ENCODE measurements at places on chromosomes 6 and 20.

DNA sequence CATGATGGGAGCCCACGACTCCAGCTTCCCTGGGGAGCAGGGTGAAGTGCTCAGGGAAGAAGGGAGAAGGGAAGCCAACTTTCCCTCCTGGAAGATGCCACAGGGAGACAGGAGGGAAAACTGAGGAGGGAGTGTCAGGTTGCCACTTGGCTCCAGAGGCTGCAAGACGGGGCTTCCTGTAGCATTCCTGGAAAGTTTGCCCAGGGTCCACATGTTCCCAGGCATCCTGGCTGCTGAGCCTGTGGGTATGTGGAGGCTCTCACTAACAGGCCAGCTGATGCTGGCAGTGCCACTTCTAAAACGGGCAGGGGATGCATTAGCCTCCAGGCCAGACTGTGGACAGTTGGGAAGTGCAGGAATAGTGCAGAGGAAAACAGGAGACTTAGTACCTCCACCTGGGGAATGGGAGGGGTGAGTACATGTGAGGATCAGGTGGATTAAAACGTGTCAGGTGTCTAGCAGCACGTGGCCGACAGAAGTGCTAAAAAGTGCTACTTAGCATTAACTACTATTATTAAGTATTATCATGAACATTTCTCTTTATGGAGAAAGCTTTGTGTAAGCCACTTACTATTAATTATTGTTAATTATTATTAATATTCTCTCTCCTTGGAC, 33.2 kb downstream of the BANF2 start:
- DNase-seq, result no peak

GRCh38 chr6:131597446-131597845, 24.4 kb downstream of the ARG1 start:
- no peak for DNase-seq

DNA sequence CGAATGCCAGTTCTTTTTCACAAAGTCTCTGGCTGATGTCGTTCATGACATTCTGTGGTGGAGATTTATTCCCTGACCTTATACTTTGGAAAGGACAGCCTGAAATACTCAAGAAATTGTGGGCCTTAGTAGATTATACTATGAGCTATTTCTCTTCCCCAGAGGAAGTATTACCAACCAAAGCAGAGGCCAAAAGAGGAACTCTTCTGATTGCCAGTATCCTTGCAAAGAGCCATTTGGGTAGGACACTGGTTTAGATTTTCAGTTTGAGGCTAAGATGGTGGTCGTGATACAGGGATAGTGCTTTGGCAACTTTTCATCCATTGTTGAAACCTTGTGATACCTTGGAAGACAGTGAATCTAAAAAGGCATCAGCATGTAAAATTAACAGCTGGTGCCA, 327.3 kb downstream of the HACE1 start:
- no peak for DNase-seq

GRCh38 chr6:160972111-160972510, 19.5 kb upstream of the MAP3K4 start:
- no peak for DNase-seq

DNA sequence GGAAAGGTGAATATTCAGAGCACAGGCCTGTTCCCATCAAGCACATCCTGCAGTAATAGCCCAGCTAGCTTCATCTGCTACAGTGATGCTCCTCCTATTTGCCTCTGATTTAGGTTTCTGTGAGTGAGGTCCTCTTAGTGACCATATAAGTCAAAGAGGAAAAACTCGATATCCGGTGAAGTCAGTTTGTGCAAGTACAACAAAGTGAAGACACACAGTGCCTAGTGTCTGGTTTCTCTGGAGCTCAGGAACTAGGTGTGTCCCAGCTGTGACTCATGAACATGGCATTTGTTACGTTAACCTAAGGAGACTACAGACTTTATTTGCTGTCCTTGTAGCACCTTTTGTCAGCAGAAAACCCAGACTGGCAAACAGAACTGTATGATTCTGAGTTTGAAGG, 33.9 kb downstream of the EDN1 start:
- DNase-seq, result no peak

DNA sequence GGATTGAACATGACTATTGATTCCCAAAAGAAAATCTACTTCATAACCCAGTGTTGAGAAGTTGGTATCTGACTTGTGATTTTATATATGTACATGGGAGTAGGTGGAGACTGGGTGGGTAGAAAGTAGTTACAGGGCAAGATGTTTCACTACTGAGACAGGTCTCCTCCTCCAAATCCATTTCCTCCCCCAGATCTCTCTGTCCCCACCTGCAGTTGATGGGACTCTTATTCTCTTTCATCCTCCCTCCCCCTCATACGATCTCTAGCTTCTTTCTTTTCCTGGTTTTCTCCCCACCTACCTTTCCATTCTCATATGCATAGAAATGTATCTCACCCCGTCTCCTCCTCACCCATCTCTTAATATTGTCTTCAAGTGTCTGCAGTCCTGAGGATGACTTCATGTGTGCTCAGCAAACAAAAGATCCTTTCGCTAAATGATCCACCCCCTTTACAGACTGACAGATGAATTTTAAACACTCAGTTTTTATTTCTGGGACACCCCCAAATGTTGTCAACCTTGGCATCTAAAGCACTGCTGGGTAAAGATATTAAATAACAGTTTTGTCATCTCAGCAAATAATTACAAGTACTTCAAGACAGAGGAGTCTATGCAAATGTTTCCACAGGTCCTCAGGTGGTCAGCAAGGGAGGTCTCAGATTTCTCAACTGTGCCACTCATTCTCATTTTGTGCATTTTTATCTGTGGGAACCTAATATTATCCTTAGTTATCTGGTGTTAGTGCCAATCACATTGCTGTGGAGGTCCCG, 18.7 kb upstream of the HECA start:
- DNase-seq, result no peak

- no peak for DNase-seq
These were observed 102.2 kb upstream of the SASH1 start for GRCh38 chr6:148240461-148240840.

GRCh38 chr6:14037402-14038277, 79.9 kb upstream of the CD83 start:
- no peak for DNase-seq

DNA sequence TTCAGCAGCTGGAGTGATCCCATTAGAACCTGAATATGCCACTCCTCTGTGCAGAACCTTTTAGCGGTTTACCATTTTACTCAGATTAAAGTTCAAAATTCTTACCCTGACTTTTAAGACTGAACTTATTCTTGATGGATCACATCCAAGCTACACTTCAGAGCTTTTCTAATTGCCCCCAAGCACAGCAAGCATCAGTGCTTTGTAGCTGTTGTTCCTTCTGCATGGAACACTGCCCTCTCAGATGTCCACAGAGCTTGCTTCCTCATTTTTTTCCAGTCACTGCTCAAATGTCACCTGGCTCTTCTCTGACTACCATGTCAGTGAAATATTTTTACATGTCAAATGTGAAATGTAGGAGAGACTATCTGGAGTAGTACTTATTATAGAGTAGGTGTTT, 1.6 kb upstream of the SLC35B3 start:
- DNase-seq, result no peak

DNA sequence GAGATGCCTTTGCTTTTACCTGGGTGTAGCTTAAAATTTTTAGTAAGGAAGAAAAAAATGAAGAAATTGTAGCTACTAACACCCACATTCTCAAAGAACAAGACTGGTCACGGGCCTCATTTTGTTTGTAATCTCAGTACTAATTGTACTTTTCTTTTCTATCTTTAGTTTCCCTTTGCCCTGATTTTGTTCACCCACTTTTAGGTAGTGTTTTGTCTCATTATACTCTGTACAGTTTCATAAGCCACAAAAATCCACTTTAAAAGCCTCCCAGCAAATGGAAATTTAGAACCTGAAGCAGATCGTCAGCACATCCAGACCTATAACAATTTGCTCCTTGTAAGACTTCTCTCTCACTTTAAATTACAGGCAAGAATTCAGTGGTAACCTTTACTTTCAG, 43.3 kb downstream of the TP53INP2 start:
- DNase-seq, result no peak

DNA sequence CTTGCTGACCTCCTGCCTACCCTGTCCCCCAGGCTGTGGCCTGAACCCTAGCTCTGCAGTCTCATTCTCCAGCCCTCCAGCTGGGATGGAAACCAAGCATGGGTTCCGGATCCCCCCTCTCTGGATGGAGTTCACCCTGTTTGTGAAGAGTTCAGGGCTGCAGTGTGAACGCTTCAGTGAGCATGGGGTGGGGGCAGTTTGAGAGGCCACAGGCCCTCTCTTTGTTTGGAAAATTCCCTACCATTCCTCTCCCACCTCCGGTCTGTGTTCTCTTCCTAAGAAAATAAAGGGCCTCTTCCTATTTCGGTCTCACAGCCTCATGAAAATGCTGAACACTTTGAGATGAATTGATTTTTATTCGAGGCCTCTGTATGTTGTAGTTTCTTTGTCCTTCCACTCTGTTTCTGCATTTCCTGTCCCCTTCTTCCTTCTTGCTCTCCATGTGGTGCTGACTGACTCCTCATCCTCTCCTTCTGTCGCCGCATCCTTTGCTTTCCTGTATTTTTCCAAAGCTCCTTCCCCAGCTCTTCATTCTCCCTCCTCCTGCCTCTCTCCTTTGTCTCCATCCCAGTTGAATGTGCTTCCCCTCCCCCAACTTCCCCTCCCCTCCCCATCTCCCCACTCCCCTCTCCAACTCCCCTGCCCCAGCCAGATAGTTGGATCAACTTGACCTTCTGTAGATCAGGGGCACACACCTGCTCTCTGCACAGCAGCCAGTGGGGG, 2.4 kb upstream of the KCNK5 start:
- no peak for DNase-seq

DNA sequence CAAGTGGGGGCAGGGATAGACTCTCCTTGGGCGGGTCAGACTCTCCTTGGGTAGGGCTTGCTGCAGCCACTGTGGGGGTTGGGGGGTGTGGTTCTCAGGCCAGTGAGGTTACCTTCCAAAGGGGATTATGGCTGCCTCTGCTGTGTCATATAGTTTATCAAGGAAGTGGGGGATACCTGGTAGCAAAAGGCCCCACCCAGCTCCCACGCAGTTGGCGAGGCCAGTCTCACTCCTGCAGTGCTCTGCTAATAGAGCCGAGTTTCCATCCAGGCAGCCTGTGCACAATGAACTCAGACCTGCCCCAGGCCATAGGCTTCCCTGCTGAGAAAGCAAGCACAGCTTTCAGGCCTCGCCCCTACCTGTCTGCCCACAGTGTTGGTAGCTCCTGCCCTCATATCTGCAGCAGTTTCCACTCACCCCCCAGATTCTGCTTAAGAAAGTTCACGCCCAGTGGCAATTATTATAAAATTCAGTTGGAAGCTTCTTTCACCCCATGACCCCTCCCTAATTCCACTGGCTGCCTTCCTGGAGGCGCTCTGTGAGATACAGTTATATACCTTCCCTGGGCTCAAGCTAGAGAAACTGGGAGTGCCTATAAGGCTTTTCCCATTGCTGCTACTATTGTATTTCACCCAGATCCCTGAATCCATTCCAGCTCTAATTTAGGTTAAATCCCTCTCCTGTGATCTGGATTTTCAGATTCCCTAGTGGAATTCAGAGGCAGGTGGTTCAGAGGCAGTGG, 56.1 kb downstream of the HDDC2 start:
- DNase-seq, result no peak

GRCh38 chr6:166539543-166539942, 46.9 kb downstream of the RAMACL start:
- no peak for DNase-seq
